ENCODE measurements at places on chromosomes 6 and 20.
A peak's percentile ranks its signal among the peaks of the same experiment; 100 is the strongest.

- no peak for DNase-seq
Observed at GRCh38 chr6:148830614-148831013, 83.8 kb downstream of the UST start.

- DNase-seq = no peak
Observed at GRCh38 chr20:14777591-14777990, 440.2 kb upstream of the FLRT3 start.

GRCh38 chr20:57672164-57672563, 37.7 kb downstream of the PMEPA1 start:
- peak; percentile 30 for DNase-seq

GRCh38 chr6:112984899-112985298, 637.8 kb downstream of the RFPL4B start:
- DNase-seq = no peak

GRCh38 chr6:1081551-1082284, 230.2 kb upstream of the FOXQ1 start:
- no peak for DNase-seq

DNA sequence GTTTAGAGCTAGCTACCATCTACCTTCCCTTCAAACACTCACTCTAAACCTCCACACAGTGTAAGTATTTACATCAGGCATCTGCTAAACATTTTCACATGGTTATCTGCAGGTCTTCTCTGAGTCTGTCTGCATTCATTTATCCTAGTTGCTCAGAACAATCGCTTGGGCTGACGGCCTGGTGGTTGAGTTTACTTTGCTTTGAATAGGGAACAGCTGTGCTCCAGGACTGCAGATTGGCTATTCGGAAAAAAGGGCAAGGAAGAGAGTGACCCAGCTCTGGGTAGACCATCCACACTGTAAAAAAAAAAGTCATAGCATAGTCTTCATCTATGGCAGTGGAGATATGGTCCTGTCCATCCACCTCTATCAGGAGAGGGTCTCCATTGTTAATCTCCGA, 115.3 kb upstream of the ESR1 start:
- DNase-seq = no peak

- peak; percentile 48 for DNase-seq
Observed at GRCh38 chr20:42138729-42139128, 520.6 kb upstream of the CHD6 start.

- DNase-seq = no peak
Observed at GRCh38 chr6:130978660-130979396, 84.2 kb downstream of the EPB41L2 start.

GRCh38 chr6:3291346-3291745, 32.6 kb downstream of the PSMG4 start:
- no peak for DNase-seq

GRCh38 chr6:45424451-45424861, 46.7 kb upstream of the SUPT3H start:
- DNase-seq = no peak

DNA sequence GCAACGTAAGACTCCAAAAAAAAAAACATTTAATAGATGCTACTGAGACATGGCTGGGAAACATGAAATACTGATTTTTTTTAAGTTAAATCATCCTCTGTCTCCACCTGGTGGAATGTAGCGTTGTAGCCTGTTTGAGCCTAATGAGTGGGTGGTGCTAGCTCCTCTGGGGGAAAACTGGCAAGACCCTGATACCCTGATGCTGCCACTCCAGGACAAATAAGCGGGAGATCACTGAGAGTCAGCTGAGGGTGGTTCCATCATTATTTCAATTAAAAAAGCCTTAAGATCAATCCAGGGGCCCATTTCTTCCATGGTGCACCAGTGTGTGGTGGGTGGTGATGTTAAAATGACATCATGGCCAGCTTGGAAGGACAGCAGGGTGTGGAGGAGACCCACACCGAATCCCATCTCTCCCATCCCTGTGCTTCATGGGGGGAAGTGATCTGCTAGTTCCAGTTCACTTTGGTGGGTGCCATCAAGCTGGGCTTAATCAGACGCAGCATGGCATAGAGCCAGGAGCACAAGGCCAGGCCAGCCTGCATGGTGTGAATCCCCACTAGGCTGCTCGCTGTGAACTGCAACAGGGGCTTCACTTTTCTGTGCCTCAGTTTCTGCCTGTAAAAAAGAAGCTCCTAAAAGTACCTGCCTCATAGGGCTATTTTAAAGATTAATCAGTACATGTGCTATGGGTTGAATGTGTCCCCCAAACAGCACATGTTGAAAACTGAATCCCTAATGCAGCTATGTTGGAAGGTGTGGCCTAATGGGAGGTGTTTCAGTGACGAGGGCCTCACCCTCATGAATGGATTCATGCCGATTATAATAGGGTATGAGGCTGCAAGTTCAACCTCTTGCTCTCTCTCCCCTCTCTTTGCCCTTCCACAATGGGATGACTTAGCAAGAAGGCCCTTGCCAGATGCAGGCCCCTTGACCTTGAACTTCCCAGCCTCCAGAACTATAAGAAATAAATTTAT, 13.0 kb upstream of the MRPS10 start:
- no peak for DNase-seq

DNA sequence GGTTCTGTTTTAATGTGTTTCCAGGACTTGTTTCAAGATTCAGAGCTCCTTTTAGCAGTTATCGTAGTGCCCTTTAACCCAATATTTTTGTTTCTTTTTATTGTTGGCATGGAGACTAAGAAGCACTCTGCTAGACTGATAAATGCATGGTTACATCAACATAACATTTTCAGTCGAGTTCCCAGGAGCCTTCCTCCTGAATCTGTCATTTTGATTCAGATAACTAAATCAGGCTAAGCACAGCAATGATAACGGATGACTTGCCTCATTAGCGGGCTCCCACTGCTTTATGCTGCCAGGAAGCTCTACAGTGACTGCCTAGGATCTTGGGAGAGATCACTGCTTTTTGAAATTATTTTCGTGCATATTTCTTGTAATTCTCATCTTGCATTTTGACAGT, 772.8 kb upstream of the GJE1 start:
- no peak for DNase-seq

- no peak for DNase-seq
Observed at GRCh38 chr6:161903584-161904212, 629.8 kb upstream of the AGPAT4 start.

GRCh38 chr20:23360531-23360930, 1.5 kb upstream of the GZF1 start:
- DNase-seq = no peak

DNA sequence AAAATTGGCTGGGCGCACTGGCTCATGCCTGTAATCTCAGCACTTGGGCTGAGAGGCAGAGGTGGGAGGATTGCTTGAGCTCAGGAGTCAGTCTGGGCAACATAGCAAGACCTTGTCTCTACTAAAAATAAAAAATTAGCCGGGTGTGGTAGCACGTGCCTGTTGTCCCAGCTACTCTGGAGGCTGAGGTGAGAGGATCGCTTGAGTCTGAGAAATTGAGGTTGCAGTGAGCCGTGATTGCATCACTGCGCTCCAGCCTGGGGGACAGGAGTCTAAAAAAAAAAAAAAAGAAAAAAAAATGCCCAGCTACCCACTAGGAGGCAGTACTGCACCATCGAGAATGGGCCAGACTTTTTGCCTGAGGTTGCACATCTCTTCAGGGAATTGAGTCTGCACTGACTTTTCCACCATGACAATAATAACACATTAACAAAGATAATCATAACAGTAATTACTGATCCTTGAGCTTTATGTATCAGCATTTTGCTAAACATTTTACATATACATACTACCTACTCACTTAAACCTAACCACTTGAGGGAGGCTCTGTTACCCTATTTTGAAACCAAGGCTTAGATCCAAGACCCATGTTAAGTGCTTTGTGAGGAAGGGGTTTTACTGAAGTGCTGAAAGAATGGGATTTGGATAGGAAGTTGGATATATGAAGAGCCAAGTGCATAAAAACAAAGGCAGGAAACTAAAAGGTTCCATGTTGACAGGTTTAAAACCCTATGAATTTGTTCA, 21.0 kb downstream of the SRSF3 start:
- no peak for DNase-seq

DNA sequence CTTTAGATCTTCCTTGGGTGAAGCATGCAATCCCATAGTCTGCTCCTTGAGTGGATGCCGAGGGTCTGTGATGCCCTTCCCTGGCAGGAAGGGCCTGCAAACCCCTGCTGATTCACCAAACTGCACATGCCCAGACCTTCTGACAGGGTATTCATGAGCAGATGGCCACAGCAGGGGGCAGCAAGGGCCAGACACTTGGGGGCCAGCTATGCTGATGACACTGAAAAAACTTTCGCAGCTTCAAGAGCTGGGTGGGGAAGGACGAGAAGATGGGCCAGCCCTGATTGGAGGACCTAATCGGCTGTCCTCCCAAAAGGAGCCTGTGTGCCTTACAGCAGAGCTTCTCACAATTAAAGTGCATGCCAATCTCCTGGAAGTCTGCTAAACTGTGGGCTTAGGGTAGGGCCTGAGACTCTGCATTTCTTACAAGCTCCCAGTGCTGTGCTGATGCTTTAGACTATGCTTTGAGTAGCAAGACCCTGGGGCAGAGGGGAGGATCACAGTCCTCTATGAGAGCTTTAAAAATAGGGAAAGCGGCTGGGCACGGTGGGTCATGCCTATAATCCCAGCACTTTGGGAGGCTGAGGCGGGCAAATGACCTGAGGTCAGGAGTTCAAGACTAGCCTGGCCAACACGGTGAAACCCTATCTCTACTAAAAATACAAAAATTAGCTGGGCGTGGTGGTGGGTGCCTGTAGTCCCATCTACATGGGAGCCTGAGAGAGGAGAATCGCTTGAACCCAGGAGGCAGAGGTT, 15.2 kb upstream of the GDAP1L1 start:
- no peak for DNase-seq

GRCh38 chr6:105487040-105487790, 84.3 kb upstream of the PREP start:
- no peak for DNase-seq

GRCh38 chr6:77456531-77457248, 6.6 kb downstream of the HTR1B start:
- no peak for DNase-seq

DNA sequence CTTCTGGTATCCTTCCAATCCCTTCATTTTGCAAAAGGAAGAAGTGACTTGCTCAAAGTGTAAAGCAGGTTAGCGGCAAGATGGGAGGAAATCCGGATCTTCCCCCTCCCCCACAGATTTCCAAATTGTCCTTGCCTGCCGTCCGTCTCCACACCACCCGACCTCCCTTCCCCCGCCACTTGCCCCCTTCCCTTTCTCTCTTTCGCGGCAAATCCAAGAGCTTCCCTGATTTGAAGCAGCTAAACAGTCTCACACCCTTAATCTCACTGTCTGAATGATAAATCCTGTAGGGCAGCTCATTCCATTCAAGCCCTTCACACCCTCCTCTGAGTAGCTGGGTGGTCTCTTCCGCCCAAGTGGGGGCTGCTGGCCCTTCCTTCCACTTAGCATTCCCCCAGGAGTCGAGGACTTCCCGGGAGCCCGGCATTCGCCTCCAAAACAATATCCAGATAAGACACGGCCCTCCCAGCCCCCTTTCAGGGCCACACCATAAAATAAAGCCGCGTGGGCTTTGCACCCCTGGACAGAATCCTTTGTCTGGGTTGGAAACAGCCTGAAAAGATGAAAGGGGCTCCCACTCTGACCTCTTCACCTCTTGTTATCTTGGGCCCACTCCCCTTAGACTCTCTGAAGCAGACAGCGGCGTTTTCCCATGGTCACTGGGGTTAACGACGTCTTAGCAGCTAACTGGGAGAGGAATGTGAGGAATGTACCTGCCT, 44.0 kb upstream of the PIM1 start:
- no peak for DNase-seq

DNA sequence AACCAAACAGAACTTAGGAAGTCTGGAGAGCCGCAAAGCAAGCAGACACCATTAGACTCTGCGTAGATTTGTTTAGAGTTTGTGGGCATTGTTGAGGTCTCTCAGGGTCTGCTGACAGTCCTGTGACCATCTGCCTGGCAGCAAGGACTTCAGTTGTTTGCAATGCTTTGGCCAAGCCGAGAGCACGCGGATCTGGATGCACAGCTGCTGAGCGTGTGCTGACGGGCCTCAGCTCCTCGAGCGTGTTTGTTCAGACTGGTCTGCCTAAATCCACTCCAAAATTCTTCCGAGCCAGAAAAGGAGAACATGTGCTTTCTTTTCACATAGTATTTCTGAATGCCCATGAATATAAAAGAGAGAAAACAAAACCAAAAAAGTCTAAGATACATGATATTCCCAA, 159.0 kb downstream of the ZNF217 start:
- peak; percentile 0 for DNase-seq

- DNase-seq = no peak
Observed at GRCh38 chr6:10633216-10633615, 61.2 kb downstream of the C6orf52 start.

DNA sequence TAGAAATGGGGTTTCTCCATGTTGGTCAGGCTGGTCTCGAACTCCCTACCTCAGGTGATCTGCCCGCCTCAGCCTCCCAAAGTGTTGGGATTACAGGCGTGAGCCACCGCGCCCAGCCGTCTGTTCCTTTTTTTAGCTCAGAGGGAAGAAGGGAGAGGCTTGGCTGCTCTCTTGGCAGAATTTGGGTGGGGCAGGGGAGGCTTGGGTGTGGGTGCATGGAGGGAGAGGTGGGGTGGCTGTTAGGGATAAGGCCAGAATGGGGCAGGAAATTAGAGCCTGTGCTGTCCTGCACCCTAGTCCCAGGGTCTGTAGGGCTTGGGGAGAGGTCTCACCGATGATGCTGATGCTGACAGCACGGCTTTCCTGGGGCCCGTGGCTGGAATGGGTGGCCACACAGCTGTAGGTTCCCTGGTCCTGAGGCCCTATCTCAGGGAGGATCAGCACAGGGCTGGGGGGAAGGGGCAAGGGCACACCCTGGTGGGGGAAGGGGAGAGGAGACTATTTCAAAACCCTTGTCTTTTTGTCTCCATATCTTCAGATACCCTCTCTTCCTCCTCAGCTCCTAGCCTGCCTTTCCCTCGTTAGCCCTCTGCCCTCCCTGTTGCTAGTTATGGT, 2.0 kb downstream of the AGER start:
- no peak for DNase-seq

- no peak for DNase-seq
Observed at GRCh38 chr6:160215232-160215631, 43.4 kb downstream of the SLC22A2 start.

DNA sequence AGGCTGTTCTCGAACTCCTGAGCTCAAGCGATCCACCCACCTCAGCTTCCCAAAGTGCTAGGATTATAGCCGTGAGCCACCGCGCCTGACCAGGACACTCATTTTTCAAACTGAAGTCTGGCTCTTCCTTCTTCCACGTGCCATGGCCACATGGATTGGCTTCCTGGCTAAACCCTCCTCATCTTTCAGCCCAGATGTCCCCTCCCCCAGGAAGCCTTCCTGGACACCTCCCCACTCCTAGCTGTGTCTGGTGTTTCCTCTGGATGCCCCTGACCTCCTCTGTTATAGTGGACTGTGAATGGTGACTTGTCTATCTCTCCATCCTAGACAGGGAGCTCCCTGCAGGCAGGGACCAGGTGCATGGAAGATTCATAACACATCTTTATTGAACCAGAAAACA, 57.2 kb downstream of the RIPOR3 start:
- DNase-seq = no peak
